ENCODE measurements at places on chromosomes 7 and 10. TPM values are rescaled to one million over a fixed set of nuclear protein-coding genes. Genes with fewer than 3 reads are reported as not detected.

Gene CDHR3
- total RNA-seq, result 1.4 TPM

Gene PLPP4
- not detected for total RNA-seq

Gene MMRN2
- 6.8 TPM for total RNA-seq

Gene SLC29A4
- total RNA-seq, result 4.9 TPM

Gene ADAM12
- 7.2 TPM for total RNA-seq

Gene ODAD2
- not detected for total RNA-seq

Gene MEPCE
- 32.3 TPM for total RNA-seq

Gene CCDC172
- not detected for total RNA-seq
